ENCODE measurements at places on chromosomes 1 and 21.

GRCh38 chr1:89974256-89974655 is 20.7 kb upstream of the ZNF326 start:
- no peak for DNase-seq

GRCh38 chr1:210132582-210132981 is 100.0 kb upstream of the SERTAD4 start:
- DNase-seq = no peak

GRCh38 chr1:165436994-165437393 is 7.9 kb downstream of the RXRG start:
- DNase-seq = no peak

DNA sequence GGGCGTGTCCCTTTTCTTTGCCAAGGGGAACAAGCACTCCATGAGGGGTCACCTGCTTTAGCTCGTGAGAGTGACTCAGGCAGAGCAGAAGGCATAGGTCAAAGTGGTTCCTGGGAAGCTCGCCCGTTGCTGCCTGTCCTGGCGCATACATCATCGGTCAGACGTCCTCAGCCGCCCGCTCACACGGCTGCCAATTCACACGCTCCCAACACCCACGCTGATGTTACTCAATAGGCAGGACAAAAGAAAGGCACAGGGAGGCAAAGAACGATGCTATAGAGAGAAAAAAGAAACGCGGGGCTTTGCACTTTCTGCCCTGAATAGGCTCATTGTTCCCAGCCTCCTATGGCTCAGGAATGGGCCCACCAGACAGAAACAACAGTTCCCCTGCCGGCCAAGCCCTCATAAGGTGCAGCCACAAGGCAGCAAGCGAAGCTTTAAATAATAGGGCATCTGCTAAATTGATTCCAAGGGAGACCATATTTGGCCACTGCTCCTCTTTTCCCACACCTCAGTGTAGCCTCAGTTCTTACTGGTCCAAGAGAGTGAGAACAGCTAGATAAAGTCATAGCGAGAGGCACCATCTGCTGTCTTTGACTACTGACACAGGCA is 38.7 kb downstream of the VTCN1 start:
- DNase-seq = peak; percentile 83

- DNase-seq = peak; percentile 77
Observed at GRCh38 chr1:209704584-209704983, at the start of gene HSD11B1. HSD11B1 (plus strand) TSS chr1:209704846; CDS start chr1:209704943, 97 bp downstream.

- no peak for DNase-seq
Observed at GRCh38 chr1:15524021-15524282, at the start of gene CASP9. CASP9 (minus strand) TSS chr1:15524215; CDS start chr1:15524200, 15 bp downstream.

GRCh38 chr1:45356186-45356585 is 15.9 kb upstream of the MUTYH start:
- DNase-seq = no peak

- DNase-seq = peak; percentile 65
Observed at GRCh38 chr21:36260030-36260787, 59.8 kb upstream of the MORC3 start.

GRCh38 chr1:51960262-51960661 is 30.2 kb downstream of the RAB3B start:
- no peak for DNase-seq

- no peak for DNase-seq
Observed at GRCh38 chr1:6037338-6037762, 8.3 kb upstream of the KCNAB2 start.

GRCh38 chr1:234588386-234588785 is 21.6 kb downstream of the IRF2BP2 start:
- DNase-seq = no peak

DNA sequence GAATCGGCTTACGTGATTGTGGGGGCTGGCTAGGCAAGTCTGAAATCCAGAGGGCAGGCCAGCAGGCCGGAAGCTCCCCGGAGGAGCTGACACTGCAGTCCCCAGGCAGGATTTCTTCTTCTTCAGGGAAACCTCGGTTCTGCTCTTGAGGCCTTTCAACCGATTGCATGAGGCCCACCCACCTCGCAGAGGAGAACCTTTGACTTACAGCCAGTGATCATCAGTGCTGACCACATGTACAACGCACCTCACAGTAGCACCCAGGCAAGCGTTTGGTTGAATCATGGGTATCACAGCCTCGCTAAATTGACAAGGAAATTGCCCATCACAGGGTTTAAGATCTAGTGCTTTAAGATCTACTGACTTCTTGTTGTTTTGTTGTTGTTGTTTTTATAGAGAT is 23.6 kb upstream of the GPR157 start:
- DNase-seq = no peak

- peak; percentile 72 for DNase-seq
Observed at GRCh38 chr1:14689996-14690615, 91.6 kb downstream of the KAZN start.
